ENCODE measurements at places on chromosomes 11 and 22.

DNA sequence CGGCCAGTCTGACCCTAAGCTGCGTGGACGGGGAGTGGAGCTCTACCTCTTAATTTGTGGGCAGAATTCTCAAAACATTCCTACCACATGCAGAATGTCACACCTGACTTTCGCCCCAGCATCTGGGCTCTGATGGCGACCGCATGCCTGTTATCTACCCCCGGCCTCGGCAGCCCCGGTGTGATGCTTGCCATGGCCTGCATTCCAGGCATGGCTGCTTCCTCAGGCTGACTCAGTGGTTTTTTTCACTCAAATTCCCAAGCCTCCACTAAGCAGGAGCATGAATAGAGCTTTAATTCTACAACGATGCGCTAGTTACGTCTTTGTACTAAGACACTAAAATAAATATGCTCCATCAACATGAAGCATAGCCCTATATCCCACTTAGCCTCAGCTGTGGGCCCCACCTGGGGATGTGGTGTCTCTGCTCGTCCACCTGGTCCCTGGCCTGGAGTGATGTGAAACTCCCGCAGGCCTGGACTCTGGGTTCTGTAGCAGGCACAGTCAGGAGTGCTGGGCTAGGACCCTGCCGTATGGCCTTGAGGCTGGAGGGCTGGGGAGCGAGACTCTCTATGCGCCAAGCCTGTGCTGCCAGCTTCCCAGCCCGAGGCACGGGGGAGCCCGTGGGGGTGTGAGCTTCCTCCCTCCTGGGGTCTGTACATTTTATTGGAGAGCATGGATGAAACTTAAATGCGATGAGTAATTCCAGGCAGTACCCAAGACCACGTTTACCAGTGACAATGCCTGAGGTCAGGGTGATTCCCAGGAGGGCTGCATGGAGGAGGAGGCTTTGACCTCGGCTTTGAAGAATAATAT lies 153.2 kb downstream of the CTTN start:
- peak; percentile 66 for DNase-seq

DNA sequence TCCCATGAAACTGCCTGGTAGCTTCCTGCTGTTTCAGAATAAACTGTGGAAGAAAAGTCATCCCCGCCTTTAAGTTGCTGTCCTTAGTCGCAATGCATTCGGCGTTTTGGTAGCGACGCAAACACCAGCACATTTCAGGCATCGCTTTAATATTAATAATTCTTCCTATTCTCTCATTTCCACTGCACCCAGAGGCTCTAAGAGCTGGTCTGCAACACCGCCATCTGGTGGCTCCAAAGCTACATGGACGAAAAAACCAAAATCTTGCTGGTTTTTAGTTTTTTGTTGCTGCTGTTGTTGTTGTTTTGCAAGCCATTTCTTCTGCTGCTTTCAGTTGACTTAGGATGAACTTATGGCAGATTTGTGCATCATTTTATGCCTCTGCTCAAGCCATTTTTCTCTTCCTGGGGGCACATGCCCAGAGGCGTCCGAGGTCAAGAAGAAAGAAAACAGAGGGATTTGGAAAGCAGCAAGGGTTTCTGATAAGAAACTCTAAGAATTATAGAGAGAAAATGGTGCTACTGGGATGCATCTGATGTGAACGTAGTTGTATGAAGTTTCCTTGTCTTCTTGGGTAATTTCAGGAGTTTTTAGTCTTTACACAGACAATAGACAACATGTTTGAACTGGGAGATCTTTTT lies 345.4 kb upstream of the KIRREL3 start:
- peak; percentile 35 for DNase-seq

GRCh38 chr22:17368554-17369438 lies 464 bp upstream of the CECR2 start:
- DNase-seq: peak; percentile 70

- DNase-seq: peak; percentile 24
Measured at GRCh38 chr22:36644333-36644757, 59.2 kb downstream of the CACNG2 start.

DNA sequence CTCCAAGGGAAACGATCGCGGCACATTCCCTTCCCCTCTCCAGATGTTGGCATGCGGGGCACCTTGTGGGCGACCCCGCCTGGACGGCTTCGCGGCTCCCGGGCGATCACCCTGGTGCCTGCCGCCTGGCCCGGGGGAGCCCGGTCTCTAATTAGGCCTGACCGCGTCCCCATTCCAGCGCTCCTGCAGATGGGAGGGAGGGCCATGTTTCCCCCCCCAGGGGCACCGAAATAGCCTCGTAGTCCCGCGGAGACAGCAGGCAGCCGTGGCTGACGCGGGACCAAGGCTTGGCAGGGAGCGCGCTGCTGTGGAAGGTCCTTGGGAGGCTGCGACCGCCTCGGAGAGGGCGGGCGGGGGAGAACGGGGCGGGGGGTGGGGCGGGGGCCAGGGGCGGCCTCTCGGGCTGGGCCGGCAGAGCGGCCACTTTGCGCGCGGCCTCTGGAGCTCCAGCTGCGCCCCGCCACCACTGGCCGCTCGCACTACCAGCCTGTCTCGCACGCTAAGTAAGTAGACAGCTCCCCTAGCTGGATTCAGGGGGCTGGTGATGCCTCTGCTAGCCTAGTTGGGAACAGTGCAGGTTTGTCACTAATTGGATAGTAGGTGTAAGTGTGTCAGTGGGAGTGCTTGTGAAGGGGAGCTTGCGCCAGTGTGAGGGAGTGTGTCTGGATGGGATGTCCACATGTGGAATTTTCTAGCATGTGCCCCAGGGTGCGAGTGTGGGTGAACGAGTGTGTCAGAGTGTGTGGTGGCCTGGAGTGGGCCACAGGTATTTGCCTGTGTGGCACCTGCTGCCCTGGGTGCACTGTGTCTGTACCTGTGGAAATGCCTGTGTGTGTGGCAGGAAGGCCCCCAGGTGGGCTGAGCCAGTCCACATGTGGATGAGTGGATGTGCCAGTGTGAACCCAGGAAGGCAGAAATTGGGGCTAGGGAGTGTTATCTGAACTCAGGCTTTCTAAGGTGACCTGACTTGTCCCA lies at the start of gene INSC:
INSC (plus strand) TSS at position 423 of the 975 bp plus-strand sequence. CDS start 34,252 bp downstream, outside the sequence.
- no peak for DNase-seq

GRCh38 chr11:62217191-62217748 lies 8.8 kb downstream of the SCGB2A1 start:
- no peak for DNase-seq

- DNase-seq: no peak
Measured at GRCh38 chr11:25860677-25861450, 471.1 kb upstream of the ANO3 start.

GRCh38 chr11:17387254-17387653 lies 1.2 kb downstream of the KCNJ11 start:
- DNase-seq: no peak

GRCh38 chr11:110787680-110788079 lies 75.4 kb upstream of the ARHGAP20 start:
- DNase-seq: no peak
